ENCODE measurements at places on chromosomes 4 and X.

GRCh38 chr4:83197555-83198235 is 83.2 kb upstream of the PLAC8 start:
- DNase-seq = no peak

- no peak for DNase-seq
These were observed 8.4 kb downstream of the ADH4 start for GRCh38 chr4:99135541-99136162.

DNA sequence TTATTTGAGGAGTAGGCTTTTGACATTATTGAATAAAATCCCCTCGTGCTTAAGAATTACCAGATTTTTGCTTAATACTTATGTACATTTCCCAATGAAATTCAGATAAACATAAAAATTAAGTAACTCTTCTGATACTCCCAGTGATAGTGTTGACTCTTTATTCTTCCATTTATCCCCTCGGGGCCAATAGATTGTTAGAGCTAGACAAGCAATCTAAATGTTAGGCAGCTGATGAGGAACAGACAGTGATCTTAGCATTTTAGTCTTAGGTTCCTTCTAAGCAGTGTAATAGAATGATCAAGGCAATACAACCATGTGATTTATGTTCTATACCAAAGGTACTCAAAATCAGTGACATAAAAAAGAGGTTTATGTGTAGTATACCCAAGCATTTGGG is 68.7 kb downstream of the USP9X start:
- DNase-seq = no peak

- no peak for DNase-seq
These were observed 56.2 kb upstream of the CCDC160 start for GRCh38 chrX:134180601-134181274.

DNA sequence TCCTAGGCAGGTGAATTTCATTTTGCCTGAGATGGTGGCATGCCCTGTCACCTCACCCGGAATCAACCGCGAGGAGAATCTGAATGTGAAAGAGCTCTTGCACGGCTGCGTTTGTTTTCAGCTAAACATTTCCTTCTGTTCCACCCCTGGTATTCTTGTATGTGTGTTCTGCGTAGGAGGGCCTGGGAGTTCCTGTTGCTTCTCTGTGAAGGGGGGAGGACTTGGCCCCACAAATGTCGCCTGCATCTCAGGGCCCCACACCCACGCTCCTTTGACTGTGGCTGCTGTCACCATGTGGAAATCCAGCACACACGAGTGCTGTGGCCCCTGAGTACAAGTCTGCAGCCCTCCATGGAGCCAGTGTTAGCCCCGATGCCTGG is 45.8 kb upstream of the CLCN4 start:
- DNase-seq = peak; percentile 68

GRCh38 chrX:46294234-46294633 is 251.0 kb downstream of the ZNF674 start:
- DNase-seq = no peak

DNA sequence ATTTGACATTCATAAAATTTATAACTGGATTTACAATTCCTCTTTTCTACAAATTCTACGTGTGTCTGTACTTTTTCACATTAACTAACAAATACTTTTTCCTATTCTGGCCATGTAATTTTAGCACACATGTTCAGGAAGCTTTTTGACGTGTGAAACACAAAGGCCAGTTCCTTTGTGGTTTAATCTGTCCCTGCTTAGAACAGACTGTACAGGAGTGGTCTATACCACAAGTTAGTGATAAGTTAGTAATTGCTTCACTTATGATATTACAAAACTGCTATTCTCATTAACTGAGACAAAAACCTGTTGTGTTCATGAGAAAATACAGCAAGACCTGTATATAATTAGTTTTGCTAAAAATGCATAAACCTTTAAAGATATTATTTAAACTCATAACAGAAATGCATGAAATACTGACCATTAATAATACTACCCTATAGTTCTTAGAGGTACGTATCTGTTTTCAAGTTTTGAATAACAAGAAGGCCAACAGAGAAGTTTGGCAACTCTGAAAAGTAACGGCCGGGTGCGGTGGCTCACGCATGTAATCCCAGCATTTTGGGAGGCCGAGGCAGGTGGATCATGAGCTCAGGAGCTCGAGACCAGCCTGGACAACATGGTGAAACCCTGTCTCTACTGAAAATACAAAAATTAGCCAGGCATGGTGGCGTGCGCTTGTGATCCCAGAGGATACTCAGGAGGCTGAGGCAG is 13.7 kb upstream of the AREG start:
- no peak for DNase-seq

DNA sequence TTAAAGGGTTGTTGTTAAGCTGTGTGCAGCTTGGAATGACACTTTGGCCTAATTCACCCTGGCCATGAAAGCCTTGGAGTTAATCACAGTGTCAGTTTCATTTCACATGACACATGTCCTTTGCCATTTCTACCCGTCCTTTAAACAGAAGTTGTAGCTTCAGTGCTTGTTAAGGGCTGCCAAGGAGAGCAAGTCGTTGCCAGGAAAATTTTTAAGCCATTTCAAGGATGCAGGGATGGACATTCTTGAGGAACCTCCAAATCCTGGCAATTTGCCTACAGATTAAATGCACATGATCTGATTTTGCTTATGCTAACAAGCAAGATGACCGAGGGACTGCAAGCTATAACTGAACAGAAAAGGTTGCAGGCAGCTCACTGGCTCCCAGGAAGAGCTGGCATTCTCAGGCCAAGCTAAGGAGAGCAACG is 40.5 kb downstream of the SETD7 start:
- DNase-seq = no peak

GRCh38 chr4:26455571-26455970 is 34.7 kb downstream of the CCKAR start:
- no peak for DNase-seq

DNA sequence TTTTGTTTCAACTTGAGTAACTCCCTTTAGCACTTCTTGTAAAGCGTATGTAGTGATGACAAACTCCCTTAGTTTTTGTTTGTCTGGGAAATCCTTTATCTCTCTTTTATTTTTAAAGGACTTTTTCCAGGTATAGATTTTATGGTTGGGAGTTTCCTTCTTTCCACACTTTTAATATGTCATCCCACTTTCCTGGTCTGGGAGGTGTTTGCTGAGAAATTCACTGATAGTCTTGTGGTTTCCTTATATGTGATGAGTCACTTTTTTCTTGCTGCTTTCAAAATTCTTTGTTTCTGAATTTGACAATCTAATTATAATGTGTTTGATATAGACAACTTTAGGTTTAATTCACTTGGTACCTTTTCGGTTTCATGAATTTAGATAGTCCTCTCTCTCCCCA is 353.9 kb downstream of the GPAT3 start:
- no peak for DNase-seq

GRCh38 chrX:12719837-12720236 is 71.4 kb upstream of the PRPS2 start:
- DNase-seq = no peak

GRCh38 chr4:83316459-83317165 is 18.0 kb downstream of the HPSE start:
- no peak for DNase-seq

DNA sequence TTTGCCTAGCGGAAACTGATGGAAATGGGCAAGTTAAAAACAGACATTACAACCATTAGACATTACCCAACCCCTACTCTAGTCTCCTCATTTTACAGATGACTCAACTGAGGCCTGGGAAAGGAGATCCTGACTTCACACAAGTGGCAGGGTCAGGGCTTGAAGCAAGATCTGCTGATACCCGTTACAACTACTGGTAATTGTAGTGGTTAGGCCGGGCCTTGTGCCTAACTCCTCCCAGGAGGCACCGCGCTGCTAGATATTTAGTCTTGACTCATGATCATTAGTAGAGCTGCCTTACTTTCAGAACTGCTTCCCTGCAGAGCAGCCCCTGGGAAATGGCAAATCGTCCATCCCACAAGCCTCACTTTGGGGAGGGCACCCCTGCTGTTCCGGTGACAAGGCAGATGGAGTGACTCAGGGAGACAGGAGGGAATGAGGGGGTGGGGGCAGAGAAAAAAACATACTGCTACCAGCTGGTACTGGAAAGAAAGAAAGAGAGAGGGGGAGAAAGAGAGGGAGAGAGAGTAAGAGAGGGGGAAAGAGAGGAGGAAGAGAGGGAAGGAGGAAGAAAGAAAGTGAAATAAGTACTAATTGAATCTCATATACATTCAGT is 12.2 kb downstream of the ARHGEF6 start:
- peak; percentile 69 for DNase-seq

GRCh38 chr4:30867427-30867826 is 147.3 kb downstream of the PCDH7 start:
- DNase-seq = no peak

DNA sequence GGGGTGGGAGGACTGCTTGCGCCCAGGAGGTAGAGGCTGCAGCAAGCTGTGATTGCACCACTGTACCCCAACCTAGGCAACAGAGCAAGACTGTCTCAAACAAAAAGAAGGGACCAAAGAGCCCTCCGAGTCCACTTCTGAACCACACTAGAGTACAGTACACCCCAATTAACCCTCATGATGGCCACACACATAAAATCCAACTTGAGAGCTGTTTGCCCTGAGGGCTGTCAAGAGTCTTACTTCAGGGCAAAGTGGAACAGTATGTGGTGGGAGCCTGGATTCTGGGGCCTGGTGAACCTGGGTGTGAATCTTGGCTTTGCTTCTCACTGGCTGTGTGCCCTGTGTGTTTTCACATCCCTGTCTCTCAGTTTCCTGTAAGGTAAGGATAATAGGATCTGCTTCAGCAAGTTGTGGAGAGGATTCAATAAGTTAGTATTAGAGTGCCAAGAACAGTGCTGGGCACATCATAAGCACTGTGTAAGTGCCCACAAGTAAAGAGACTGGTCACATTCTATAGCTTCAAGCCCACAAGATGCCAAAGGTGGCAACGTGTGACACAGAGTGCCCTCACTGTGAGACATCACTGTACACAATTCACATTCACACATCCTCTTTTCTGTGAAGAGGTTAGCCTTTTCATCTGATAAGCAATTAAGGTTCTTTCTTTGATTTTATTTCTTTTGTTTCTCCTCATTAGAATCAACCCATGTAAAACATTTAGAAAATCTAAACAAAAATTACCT is 52.1 kb downstream of the LEF1 start:
- DNase-seq = no peak

GRCh38 chr4:140707325-140707724 is 48.9 kb downstream of the TBC1D9 start:
- DNase-seq = no peak

DNA sequence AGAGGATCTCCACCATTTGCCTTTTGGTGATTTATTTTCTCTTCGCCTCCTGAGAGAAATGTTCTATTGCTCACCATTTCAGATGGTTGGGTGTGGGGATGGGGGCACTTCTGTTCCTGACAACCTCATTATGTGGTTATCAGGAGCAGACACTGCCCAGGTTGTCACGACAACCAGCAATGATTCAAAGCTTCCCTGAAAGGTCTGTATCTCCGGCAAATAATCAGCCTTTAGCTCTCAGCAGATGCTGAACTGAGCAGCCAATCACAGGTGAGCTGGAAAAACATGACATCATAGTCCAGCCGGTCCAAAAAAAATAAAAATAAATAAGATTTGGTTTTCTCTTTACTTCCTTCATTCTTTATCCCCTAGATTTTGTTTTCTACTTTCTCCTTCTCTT is 5.5 kb upstream of the PAK3 start:
- DNase-seq = no peak

GRCh38 chr4:184421533-184422155 is 52.7 kb downstream of the IRF2 start:
- DNase-seq = peak; percentile 51

DNA sequence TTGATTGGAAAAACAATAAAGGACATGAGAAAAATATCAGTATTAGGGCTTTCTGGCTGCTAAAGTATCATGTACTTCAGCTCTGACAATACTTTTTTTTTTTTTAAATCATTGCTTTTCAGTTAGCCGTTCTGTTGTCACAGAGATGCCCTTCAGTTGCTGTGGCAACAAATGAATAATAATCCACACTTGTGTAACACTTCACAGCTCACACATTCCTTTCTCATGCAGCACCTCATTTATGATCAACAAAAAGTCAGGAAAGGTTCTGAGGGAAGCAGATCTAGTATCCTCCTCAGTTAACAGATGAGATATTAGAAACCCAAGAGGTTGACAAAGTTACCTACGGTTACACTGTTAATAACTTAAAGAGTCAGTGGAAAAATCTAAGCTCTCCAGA is 444.2 kb upstream of the SLIT2 start:
- DNase-seq = no peak

DNA sequence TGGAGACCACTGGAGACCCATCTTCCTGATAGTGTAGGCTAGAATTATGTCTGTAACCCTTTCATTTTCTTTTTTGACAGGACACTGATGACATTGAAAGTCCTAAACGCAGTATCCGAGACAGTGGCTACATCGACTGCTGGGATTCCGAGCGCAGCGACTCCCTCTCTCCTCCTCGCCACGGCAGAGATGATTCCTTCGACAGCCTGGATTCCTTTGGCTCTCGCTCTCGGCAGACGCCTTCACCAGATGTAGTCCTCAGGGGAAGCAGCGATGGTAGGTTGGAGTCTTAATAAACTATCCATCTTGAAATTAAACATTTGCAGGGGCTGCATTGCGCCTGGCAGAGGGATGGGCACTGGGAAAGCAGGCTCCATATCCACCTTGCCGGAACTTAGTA is 75.4 kb downstream of the LIMCH1 start:
- no peak for DNase-seq

DNA sequence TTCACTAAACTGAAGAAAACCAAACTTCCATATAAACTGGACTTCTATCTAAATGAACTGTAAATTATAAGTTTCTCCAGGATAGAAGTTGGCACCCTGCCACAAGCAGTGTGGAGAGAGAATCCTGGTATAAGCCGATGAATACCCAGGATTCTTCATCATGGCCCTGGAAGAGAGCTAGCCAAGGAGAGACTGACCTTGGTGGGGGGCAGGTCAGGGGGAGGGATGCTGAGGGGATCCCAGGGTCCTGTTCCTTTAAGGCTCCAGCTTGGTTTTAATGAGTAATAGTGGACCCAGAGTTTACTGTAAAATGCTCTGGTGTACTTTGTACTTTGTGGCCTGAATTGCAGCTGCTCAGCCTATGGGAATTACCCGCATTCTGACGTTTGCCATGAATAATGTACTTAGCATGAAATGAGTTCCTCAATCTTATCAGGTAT is 16.9 kb downstream of the RASSF6 start:
- DNase-seq = no peak

- DNase-seq = no peak
These were observed 216.2 kb upstream of the VEGFC start for GRCh38 chr4:177008836-177009501.

GRCh38 chr4:112214390-112215264 is 17.0 kb upstream of the AP1AR start:
- no peak for DNase-seq
